HT1080 (cell line): ENCODE measurements at places on chromosomes 6 and 20.
A peak's percentile ranks its signal among the peaks of the same experiment; 100 is the strongest.

DNA sequence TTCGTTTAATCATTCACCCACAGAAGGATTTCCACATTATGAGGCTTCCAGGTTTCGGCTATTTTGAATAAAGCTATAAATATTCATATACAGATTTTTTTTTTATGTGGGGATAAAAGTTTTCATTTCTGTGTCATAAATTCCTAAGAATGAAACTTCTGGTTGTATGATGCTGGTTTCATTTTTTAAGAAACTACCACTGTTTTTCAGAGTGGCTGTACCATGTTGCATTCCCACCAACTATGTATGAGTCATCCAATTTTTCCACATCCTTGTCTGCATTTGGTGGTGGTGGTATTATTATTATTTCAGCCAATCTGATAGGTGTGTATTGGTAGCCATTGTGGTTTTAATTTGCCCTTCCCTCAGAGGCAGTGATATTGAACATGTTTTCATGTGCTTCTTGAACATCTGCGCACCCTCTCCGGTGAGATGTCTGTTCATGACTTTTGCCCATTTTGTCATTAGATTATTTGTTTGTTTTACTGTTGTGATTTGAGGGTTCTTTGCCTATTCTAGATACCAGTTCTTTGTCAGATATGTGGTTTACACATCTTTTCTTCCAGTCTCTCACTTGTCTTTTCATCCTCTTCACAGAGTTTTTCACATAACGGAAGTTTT, 75.5 kb downstream of the DOK5 start:
- DNase-seq, result no peak

DNA sequence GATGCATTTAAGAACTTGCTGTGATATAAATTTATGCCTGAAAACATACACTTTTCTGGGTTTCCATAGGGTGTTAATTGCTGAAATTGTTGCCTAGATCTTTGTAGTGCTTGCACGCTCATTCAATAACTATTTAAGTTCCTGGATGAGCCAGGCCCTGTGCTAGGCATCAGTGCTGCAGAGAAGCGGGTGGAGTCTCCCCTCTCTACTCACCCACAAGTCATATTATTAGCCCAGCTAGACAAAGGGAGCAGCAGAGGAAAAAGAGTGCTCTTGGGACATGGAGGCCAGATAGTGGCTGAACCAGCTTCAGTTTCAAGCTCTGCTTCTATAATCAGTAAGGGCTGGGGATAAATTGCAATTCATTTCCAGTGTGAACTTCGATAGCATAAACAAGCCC, 329.1 kb downstream of the TFAP2B start:
- no peak for DNase-seq

DNA sequence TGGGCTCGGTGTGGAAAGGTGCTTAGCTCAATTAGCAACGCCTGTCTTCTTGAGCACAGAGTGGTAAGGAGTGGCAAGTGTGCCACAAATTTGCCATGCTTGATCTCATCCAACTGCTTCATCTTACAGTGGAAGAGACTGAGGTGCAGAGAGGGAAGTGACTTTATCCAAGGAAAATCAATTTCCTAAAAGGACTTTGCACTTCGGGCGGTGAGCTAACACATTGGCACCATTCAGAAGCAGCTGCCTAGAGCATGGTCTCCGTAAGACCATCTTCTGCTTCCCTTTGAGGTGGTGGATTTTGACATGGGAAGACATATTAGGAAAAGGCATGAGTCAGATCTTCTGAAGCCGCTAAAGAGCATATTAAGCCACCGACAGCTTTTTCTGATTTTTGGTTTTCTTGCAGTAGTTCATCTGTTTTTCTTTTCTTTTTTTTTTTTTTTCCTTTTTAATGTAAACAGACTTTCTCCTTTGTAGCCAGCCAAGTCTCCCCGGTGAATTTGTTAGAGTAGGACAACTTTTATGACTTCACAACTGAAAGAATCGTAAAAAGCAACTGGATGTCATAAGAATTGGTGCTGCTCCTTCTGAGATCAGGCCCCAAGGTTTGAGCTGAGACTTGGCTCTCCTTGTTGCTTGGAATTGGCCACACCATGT, 273.2 kb downstream of the CDC5L start:
- no peak for DNase-seq

GRCh38 chr20:58473453-58474425, 41.5 kb downstream of the APCDD1L start:
- no peak for DNase-seq

DNA sequence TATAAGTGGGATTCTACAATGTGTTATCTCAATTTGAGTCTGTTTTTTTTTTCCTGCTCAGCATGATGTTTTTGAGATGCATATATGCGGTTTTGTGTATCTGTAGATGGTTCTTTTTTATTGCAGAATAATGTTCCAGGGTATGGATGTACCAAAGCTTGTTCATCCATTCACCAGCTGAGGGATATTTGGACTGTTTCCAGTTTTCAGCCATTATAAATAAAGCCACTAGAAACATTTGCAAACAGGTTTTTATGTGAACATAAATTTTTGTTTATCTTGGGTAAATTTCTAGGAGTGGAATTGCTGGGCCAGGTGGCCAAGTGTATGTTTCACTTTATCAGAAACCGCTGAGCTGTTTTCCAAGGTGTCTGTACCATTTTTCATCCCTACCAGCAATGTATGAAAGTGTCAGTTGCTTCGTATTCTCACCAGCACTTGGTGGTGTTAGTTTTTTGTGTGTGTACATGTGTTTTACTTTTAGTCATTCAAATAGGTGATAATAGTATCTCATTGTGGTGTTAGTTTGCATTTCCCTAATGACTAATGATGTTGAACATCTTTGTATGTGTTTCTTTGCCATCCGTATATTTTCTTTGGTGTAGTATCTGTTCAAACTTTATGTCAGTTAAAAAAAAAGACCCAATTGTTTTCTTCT, 124.2 kb downstream of the CEBPB start:
- no peak for DNase-seq

DNA sequence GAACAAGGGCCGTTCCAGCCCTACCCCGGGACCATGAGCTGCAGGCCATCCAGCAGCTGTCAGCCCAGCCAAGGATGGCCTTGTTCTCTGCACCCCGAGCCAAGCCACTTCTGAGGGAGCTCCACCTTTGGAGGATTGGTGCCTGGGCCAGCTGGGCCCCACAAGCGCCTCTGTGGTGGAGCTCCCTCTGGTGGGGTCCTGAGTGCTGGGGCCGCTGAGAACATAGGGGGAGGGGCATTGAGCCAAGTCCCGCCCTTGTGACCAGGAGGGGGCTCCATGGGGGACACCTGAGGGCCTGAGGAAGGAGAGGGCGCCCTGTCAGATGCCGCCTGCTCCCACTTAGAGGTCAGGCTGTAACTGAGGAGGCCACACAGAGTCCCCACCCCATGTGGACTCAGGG, 43.2 kb downstream of the YTHDF1 start:
- no peak for DNase-seq

DNA sequence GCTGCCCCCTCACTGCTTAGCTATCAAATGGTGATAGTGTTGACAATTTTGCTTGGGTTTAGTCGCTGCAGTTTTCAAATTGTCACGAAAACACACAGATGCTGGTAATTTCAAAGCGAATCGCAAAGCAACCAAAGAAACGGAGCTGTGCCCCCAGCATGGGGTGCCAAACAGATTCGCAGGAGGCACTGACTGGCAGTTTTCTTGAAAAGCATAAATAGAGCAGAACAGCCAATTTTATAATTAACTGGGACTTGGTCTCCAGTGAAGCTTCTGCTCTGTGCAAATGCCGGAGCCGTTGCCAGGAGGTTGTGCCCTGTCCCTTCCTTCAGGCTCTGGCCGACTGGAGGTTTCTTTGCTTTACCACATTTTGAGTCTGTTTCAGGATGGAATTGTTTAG, 18.8 kb downstream of the ARHGAP40 start:
- DNase-seq, result no peak

DNA sequence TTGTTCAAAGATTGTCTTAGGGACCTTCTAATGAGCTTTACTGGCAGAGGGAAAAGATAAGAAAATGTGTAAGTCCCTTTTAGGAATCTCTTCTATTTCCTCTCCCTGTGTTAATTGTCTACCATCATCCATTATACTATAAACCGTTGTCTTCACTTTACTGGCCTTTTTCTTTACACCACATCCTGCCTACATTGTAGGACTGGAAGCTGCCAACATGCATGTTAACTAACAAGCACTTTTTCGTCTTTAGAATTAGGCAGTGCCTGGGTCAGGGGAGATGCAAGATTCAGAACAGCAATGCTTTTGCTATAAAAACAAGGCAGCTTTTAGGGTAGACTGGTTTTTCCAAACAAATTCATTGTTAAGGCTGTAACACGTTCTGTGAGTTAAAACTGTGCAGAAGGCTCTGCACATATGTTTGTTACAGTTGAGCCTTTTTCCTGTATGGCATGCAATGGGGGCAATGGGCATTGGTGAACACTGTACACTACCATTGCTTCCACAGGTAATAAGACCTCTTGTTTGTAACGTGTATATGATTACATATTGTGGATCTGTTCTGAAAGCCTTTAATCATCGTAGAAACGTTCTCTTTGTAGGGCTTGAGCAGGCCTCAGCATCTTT, 10.9 kb upstream of the PKIG start:
- no peak for DNase-seq

- no peak for DNase-seq
Observed at GRCh38 chr6:87053312-87053711, 41.6 kb downstream of the CGA start.

DNA sequence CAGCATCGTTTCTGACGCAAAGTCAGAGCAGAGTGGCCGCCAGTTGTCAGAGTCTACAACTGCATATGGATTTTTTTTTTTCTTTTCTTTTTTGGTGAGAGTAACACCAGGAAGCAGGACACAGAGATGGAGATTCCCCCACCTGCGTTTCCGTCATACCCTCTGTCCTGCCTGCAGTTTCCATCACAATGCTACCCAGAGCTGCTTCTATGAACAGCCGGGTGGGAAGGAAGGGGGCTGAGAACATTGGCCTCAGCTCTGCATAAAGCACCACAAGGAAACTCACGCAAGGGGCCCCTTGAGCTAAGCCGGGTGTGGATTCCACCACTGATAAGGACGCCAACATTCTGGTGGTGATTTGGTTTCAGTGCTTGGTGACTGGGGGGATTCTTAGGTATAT, 183.5 kb upstream of the AFDN start:
- DNase-seq, result no peak

GRCh38 chr6:14016935-14017625, 92.3 kb downstream of the RNF182 start:
- no peak for DNase-seq

DNA sequence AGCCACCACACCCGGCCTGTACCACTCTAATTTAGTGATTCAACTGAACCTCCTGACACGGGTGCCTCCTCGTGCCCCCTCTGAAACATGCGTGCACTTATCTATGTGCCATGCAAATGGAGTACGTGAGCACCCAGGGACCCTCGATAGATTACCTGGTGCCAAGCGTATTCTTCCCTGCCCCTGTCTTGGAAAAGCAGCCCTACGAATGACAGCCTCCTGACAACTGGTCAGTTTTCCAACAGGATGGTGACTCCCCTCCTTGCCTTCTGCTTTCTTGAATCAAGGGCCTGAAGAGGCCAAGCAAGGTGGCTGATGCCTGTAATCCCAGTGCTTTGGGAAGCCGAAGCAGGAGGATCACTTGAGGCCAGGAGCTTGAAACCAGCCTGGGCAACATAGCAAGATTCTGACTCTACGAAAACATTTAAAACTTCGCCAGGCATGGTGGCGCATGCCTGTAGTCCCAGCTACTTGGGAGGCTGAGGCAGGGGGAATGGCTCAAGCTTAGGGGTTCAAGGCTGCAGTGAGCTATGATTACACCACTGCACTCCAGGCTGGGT, 25.4 kb upstream of the SYNJ2 start:
- no peak for DNase-seq

- DNase-seq, result no peak
Observed at GRCh38 chr6:38245295-38245694, 394.4 kb downstream of the BTBD9 start.

GRCh38 chr20:16864963-16865362, 116.8 kb downstream of the OTOR start:
- DNase-seq, result no peak

DNA sequence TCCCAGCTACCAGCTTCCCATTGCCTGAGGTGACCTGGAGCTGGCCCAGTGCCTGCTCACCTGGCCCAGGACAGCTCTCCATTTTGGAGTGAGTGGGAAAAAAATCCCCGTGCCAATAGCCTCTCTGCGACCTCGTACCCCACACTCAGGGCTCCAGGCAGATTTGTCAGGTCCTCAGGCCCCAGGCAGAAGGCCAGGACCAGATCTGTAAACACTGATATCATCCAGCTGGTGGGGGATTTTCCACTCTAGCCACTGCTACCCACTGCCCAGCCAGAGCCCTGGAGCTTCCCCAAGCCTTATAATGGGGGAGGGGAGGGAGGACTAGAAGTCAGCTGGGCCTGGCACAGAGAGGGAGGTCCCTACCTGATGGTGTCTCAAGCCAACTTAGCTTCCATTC, 1.3 kb upstream of the PGC start:
- DNase-seq, result no peak

GRCh38 chr6:89350281-89350966, 2.1 kb downstream of the UBE2J1 start:
- no peak for DNase-seq

GRCh38 chr6:166567107-166567506, 19.4 kb downstream of the RAMACL start:
- peak; percentile 99 for DNase-seq

DNA sequence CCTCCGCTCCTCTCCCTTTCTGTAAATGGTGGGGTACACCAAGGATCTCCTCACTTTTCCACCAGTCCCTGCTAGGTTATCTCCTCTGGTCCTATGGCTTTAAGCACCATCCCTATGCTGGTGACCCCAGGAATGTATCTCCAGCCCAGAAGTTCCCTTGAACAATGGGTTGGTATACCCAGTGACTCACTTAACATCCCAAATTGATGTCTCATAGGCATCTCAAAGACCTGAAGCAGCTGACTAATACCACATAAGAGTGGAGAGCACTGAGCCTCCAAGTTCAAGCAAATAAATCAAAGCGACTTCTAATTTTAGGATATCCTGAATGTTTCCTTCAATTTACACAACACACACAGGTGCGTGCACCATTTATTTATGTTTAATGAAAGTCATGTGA, 48.3 kb downstream of the ADGRF1 start:
- peak; percentile 96 for DNase-seq

DNA sequence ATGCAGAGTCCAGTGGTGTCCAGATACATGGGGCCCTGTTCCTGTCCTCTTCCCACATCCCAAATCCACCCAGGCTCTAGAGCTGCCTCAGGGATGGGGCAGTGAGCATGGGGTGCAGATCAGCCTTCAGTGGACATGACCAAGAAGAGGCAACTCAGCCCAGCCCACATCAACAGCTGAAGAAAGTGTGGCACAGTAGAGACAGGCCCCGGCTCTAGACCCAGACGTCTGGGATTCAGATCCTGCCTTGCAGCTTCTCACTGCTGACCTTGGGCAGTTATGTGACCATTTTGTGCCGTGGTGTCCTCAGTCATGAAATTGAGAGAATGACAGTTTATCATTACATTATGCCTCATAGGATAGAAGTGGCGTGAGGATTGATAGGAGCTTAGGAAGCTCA, 54.6 kb upstream of the CST7 start:
- no peak for DNase-seq
